ENCODE measurements at places on chromosomes 1 and 21.

GRCh38 chr1:180548686-180549317 is 10.0 kb upstream of the OVAAL start:
- H3K4me1 ChIP-seq: no peaks in the 10 kb centered on the region
- no peak for DNase-seq
- H3K4me3 ChIP-seq: no peak overlapping the region
- H3K27me3 ChIP-seq: no peaks in the 10 kb centered on the region
- H3K36me3 ChIP-seq: no peaks in the 10 kb centered on the region

GRCh38 chr1:6410248-6410893 is 9.3 kb downstream of the HES2 start:
- no peak overlapping the region for H3K27ac ChIP-seq
- H3K4me1 ChIP-seq: no peaks in the 10 kb centered on the region
- DNase-seq: no peak
- no peak overlapping the region for H3K4me3 ChIP-seq
- H3K36me3 ChIP-seq: no peaks in the 10 kb centered on the region
- H3K27me3 ChIP-seq: no peaks in the 10 kb centered on the region

GRCh38 chr1:150976879-150977694 is 2.5 kb upstream of the CERS2 start:
- H3K4me1 ChIP-seq: no peaks in the 10 kb centered on the region
- peak overlapping the region; percentile 78 for H3K27ac ChIP-seq
- H3K27me3 ChIP-seq: no peaks in the 10 kb centered on the region
- H3K4me3 ChIP-seq: no peak overlapping the region
- DNase-seq: peak; percentile 95
- H3K36me3 ChIP-seq: no peaks in the 10 kb centered on the region

GRCh38 chr1:39268906-39269305 is 64.4 kb downstream of the MACF1 start:
- peaks cover 3% of the 10 kb centered on the region for H3K4me1 ChIP-seq
- H3K27ac ChIP-seq: no peak overlapping the region
- H3K4me3 ChIP-seq: peak overlapping the region; percentile 18
- H3K36me3 ChIP-seq: no peaks in the 10 kb centered on the region
- no peaks in the 10 kb centered on the region for H3K27me3 ChIP-seq
- no peak for DNase-seq

GRCh38 chr1:201988601-201989000 is 6.2 kb downstream of the RNPEP start:
- H3K36me3 ChIP-seq: peaks cover 6% of the 10 kb centered on the region
- H3K27ac ChIP-seq: no peak overlapping the region
- H3K4me3 ChIP-seq: no peak overlapping the region
- peak; percentile 31 for DNase-seq

- DNase-seq: no peak
- no peak overlapping the region for H3K4me3 ChIP-seq
- peaks cover 3% of the 10 kb centered on the region for H3K4me1 ChIP-seq
- no peaks in the 10 kb centered on the region for H3K36me3 ChIP-seq
Observed at GRCh38 chr1:45375104-45376090, 35.2 kb upstream of the MUTYH start.

- H3K27ac ChIP-seq: no peak overlapping the region
- no peak overlapping the region for H3K4me3 ChIP-seq
- no peaks in the 10 kb centered on the region for H3K36me3 ChIP-seq
Observed at GRCh38 chr1:26020330-26020768, 1.2 kb upstream of the EXTL1 start.

DNA sequence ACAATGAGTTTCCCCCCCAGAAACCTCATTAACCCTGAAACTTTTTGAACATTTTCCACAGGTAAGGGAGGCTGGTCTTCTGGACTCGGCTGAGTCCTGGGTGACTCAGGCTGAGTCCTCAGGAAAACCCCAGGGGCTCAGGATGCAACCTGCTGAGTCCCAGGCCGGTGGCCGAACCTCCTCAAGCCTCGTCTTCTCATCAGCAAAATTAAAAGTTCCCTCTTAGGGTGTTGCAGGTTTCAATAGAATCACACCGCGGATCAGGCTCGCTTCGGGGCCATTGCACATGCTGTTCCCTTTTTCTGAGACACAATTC is 35.0 kb upstream of the GRHL3 start:
- DNase-seq: no peak
- H3K36me3 ChIP-seq: no peaks in the 10 kb centered on the region
- H3K4me3 ChIP-seq: no peak overlapping the region

DNA sequence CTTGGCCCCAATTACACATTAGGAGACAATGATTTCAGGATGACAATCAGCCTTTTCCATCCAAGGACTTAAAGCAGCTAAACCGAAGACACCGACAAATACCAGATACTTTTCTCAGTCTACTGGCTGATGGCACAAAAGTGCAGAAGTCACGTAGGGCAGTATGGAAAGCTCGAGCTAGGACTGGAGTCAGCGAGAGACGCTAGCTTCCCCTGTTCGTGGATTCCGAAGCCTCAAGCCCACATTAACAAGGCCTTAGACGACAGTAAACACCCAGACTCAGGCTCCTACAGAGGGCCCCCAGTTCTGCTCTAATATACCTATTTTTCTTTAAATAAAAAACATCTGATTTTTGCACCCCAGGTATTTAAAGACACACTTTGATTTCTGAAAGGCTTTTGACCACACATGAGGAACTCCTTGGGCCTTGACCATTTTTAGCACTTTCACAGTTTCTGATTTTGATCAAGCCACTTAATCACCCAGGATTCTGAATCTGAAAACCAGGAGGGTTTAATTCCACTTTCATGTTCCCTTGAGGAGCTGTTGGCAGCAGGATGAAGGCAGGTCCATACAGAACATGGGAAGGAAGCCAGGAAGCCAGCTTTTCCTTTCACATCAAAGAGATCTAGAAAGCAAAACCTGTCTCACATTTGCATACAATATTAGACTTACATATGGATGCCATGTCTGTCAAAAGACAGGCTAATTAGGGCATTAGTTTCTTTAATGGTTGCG is 204.1 kb downstream of the GABPA start:
- peaks cover 3% of the 10 kb centered on the region for H3K4me1 ChIP-seq
- H3K36me3 ChIP-seq: no peaks in the 10 kb centered on the region
- H3K4me3 ChIP-seq: no peak overlapping the region
- H3K27ac ChIP-seq: no peak overlapping the region
- H3K27me3 ChIP-seq: no peaks in the 10 kb centered on the region
- DNase-seq: no peak

DNA sequence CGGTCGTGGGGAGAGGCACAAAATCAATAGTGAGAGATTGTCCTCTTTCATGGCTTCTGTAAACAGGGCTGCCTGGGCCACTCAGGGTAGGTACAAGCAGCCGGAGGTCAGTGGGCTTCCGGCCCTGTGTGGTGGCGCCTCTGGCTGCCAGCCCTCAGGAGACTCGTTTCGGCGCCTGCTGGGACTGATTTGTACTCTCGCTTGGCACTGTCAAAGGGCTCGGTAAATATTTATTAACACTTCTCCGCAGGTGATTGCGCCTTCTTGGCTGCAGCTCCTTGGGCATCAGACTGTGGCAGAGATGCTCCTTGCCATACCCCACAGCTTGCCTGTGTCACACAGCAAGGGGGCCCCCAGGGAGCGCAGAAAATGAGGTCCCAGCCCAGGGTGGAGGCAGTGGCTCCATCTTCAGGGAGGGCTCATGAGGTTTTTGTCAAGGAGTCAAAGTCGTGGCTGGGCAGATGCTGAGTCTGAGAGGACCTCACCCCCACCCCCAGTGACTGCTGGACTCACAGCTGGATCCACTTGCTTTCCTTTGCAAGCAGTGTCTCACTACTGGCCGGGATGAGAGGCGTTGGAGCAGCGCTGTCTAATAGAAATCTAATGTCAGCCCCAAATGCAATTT is 262.5 kb downstream of the GRIK3 start:
- peak; percentile 33 for DNase-seq
- H3K27ac ChIP-seq: no peak overlapping the region
- H3K4me3 ChIP-seq: no peak overlapping the region
- H3K36me3 ChIP-seq: no peaks in the 10 kb centered on the region

- no peak for DNase-seq
- no peaks in the 10 kb centered on the region for H3K36me3 ChIP-seq
- H3K4me3 ChIP-seq: no peak overlapping the region
- no peaks in the 10 kb centered on the region for H3K4me1 ChIP-seq
Observed at GRCh38 chr21:15539376-15539775, 190.4 kb upstream of the USP25 start.

GRCh38 chr1:17837233-17838030 is 82.3 kb downstream of the ACTL8 start:
- DNase-seq: no peak
- no peak overlapping the region for H3K27ac ChIP-seq
- no peaks in the 10 kb centered on the region for H3K27me3 ChIP-seq
- H3K36me3 ChIP-seq: no peaks in the 10 kb centered on the region

DNA sequence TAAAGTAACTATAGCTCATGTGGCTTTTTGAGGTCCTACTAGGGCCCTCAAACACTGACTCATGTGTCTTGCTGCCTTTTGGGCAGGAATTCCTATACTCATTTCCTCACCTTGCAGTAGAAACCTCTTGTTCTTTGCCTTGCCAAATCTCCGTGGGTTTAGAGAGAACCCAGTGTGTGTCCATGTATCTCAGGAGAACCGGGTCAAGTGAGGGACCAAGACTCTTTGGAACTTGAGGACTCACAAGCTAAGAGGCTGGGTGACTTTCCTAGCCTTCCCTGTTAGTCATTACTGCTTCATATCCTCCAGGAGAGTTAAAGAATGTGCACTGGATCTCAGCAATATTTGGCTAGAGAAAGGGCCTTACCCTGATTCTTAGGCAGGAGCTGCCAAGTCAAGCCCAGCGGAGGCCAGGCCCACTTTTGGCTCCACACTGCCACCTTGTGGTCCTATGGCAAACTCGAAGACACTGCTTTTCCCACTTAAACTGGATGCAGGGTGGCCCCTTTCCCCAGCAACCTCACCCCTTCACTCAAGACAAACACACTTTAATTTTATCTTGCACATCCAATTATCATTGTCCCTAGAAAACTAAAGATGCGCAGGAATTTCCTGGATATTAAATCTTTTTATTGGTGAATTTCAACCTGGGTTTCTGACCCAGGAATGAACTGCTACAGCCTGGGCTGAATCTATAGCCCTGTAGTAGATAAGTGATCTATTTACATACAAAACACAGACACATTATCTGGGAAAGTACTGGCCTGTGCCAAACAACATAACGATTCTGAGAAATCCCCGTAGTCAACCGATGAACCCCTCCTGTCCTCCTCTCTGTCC is 10.6 kb downstream of the AVPR1B start:
- no peaks in the 10 kb centered on the region for H3K36me3 ChIP-seq
- no peak overlapping the region for H3K27ac ChIP-seq
- no peaks in the 10 kb centered on the region for H3K4me1 ChIP-seq
- no peaks in the 10 kb centered on the region for H3K27me3 ChIP-seq
- peak; percentile 90 for DNase-seq
- no peak overlapping the region for H3K4me3 ChIP-seq

DNA sequence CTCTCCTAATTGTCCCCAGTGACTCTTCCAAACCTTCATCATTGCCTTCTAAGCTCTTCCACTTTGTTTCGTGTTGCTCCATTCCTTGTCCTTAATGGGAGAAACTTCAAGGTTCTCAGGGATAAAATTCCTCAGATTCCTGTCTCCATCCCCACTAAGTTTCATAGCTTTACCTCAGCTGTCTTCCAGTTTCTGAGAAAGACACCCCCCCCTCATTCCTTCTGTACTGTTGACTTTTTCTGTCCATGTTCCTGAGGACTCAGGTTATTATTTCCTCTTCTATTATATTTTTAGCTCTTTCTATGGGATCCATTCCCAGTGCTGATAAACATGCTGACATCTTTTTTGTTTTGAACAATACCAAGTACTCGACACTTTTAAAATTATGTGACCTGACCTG is 215.3 kb upstream of the PTGFR start:
- H3K36me3 ChIP-seq: no peaks in the 10 kb centered on the region
- no peaks in the 10 kb centered on the region for H3K27me3 ChIP-seq
- no peak overlapping the region for H3K4me3 ChIP-seq
- no peak overlapping the region for H3K27ac ChIP-seq

Measured in aorta (tissue), 5 donors.